Tibial nerve (tissue), 4 donors: ENCODE measurements at places on chromosomes 12 and 14. TPM values are rescaled to one million over a fixed set of nuclear protein-coding genes. Genes with fewer than 3 reads are reported as not detected.

The MGAT4C gene
- 0.60 TPM for total RNA-seq

The MYF5 gene
- not detected for total RNA-seq

DNA sequence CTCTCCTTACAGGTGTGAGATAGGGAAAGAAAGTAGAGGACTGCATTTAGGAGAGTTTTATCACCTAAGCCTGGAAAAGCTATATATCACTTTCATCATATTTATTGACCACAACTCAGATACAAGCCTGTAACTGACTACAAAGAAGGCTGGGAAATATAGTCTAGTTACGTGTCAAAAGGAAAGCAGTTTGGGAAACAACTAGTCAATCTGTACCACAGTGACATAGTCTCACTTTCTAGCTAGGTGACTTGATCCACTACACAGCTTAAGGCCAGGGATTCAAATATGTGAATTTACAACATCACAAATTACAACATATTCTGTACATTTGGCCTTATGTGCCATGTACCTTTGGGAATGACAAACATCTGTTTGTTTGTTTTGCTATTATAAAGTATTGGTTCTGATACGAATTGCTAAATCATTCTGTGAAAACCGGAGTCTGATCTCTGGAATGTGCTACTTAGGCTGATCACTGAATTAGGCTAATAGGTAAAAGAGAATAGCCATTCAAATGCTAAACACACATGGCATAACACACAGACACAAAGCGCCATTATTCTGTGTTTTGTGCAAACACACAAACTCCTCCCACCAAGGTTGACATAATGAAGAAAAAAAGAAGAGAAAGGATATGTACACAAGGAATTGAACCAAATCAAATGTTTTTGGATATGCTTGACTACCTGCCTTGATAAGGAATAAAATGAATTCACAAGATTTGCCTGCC, 279.8 kb downstream of the DUSP6 start:
- no peak for DNase-seq

DNA sequence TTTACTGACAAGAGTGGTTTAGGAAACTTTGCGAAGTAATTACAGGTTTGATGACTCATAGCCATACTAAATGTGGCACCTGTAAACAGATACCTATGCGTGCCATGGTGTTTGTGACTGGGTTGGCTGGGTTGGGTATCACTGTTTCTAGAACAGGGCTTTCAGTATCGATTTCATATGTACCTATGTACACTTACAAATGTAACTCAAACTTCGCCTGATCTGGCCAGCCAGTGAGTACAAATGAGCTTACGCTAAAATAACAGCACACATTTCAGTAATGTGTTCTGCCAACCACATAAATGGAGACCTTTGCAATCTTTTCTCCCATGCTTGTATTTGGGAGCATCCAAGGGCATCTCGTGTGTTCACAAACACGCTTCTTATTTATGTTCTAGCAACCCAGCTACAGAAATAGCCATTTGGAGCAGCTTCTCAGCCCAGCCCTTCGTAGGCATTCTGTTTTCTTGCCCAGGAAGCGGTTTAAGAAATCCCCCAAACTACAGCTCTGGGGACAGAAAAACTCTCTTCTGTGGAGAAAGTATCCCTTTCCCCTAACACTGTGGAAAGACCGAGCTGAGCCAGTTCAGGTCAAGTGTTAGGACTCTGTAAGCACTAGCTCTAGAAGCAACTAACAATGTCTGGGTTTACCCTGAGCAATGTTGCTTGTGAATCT, 42.3 kb upstream of the MDM1 start:
- no peak for DNase-seq

- no peak for DNase-seq
Observed at GRCh38 chr12:13811061-13811460, 170.3 kb downstream of the GRIN2B start.

- no peak for DNase-seq
Observed at GRCh38 chr12:11853126-11853525, 203.7 kb downstream of the ETV6 start.

The INSM2 gene
- total RNA-seq, result not detected

The FAM181A gene
- not detected for total RNA-seq

The RHNO1 gene
- total RNA-seq, result 5.4 TPM

- no peak for DNase-seq
Observed at GRCh38 chr12:116189692-116190091, 87.8 kb downstream of the MED13L start.
